ENCODE measurements at places on chromosomes 3 and 15. TPM values are rescaled to one million over a fixed set of nuclear protein-coding genes. Genes with fewer than 3 reads are reported as not detected.

DNA sequence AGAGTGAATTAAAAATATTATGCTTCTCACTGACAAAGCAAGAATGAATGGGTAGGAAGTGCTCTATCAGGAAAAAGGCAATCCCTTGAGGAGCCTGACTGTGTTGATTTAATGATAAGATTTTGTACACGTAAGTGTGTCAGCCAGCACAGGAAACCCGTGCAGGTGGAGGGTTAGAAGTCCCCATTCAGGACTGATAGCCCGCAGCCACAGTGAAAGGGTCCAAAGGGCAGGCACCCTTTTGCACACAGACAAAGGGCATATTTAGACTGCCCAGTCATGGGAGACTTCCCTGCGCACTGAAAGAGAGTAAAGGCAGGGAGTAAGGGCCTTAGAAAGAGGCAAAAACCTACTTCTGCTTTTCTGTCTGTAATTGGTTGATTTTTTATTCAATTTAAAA is 26.4 kb upstream of the SKIL start:
- DNase-seq: no peak

GRCh38 chr3:59940718-59941117 is 890.9 kb upstream of the CFAP20DC start:
- DNase-seq: no peak

DNA sequence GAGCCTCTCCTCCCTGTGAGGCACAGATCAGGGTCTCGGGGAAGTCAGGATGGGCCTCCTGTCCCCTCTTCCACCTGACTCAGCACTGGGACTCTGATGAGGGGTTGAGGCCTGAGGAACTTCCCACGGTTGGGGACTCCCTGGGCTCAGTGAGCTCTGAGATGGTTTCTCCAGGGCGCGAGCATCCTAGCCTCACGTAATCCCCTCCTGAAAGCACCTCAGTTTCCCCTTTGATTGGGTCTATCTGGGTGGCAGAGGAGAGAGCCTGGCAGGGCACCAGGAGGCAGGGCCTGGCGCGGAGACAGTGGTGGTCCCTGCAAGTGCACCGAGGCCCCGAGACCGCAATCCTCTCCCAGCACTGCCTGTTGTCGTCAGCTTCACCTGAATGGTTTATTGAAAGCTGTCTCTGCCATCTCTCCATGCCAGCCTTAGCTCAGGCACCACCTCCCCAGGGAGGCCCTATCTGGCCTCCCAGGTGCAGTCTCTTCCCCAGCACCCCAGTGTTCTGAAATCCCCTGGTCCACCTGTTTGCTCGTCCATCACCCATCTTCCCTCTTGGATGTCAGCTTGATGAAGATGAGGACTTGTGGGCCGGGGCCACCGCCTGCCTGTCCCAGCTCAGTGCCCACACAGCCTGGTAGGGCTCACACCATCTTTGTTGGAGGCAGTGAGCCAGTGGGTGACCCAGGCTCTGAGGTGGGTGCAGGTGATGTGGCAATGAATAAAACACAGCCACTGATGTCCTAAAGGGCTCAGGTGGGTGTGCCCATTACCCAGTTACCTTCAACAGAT is 52.2 kb upstream of the PCSK6 start:
- DNase-seq: no peak

DNA sequence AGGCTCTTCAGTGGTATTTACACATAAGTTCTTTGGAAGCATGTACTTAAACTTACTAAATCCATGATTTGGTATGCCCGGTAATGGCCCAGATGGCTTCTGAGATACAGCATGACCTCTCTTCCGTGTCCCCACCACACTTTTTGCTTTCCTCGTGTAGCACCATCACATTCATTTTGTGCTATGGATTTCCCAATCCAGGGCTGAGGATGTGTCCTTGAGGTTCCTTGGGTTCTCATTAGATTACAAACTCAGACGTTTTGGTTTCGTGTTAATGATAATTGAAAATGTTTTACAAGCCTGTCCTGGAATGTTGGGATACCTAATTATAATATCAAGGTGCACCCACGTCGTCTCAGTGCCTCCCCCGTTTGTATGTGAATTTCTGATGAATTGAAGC is 7.3 kb downstream of the ABHD2 start:
- no peak for DNase-seq

DNA sequence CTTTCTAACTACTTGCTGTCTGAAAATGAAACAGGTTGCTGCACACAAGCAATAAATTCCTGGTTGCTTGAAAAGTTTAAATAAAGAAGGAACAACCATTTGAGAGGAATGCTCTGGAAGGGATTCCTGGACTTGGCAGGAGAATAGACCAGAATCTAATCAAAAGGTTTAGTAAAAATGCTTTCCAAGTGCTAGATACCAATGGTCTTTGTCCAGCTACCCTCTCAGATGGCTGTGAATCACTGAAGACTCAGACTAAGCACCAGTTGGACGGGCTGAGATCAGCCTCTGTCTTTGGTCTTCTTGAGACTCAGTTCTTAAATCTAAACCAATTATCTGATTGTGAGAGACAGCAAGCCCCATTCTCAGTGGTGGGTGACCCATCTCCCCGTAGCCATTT is 27.7 kb upstream of the LPP start:
- DNase-seq: peak; percentile 57

DNA sequence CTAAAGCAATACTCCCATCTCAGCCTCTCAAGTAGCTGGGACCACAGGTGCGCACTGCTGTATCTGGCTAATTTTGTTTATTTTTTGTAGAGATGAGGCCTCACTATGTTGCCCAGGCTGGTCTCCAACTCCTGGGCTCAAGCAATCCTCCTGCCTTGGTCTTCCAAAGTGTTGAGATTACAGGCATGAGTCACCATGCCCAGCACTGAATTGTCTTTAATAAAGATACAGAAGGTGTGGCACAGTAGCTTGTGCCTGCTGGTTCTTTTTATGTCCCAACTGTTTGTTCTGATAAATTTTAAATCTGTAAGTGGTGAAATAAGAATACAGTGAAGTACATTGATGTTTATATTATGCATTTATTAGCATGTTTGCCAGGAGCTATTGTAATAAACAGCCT is 20.6 kb upstream of the TRAK1 start:
- DNase-seq: peak; percentile 36

DNA sequence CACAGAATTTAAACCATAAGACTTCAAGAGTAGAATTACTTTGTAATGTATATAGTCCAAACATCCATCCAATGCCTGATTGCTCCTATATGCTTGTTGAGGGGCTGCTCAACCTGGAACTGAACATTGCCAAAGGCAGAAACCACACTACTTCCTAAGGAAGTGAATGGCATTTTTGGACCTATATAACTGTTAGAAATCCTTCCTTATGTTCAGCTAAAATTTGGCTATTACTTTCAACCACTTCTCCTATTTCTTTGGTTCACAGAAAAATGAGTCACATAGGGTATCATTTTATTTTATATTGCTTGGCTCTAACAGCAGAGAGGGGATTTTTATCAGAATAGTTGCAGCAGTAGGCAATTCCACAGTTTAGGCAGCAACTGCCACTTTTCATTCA is 342.1 kb downstream of the SLC9A9 start:
- no peak for DNase-seq

DNA sequence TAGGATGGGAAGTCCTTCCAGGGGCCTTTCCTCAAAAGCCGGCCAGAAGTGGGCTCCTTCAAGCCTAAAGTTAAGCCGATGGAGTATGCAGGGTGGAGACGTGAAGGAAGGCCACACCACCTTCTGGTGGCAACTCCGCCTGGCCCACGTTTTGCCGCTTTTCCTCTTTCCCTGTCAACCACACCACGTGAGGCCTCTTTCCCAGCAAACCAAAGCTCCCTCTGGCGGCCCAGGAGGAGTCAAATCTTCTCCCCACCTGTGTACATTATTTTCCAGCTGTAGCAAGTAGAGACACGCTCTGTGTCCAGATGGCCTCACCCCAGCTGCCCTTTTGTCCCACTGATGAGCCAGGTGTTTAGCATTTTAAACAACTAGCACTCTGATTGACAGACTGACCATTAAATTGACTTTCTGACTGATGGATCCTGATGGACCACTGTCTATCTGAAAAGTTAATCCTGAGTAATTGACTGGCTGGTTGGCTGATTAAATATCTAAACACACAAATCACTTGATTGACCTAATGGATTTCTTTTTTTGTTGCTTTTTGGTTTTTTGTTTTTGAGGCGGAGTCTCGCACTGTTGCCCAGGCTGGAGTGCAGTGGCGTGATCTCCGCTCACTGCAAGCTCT is 59.6 kb upstream of the ZBTB38 start:
- DNase-seq: peak; percentile 80

GRCh38 chr3:33437556-33438283 is 2.5 kb downstream of the UBP1 start:
- DNase-seq: peak; percentile 68

DNA sequence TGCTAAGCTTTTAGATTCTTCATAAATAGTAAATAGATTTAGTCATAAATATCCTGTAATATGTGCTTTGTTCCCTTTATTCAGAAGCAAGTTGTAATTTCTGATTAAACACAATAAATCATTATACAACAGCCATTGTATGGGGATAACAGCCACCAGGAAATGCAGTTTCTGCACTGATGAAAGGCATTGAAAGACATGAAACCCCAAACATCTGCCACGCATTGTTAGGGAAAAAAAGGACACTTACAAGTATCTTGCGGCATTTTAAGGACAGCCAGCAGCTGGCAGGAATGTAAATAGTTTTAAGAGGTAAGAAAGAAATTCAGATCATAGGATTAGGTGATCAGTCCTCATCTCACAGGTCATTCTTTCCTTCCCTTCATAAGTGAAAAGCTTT is 801.1 kb upstream of the LMCD1 start:
- DNase-seq: no peak

DNA sequence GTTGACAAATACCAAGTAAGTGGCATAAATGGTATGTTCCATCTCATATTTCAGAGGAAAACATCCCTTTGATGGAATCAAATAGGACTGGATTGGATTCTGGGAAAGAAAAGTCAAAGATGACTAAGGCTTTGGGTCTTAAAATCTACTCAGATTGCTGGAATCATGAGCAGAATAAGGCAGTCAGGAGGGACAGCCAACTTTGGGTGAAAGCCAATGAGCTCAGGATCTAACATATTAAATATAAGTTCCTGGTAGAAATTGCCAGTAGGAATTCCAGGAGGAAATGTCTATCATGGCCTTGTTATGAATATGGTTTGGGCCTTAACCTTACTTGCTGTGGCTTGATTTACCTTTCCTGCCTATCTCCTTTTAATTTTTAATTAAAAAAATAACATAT is 55.3 kb downstream of the ISL2 start:
- DNase-seq: peak; percentile 3

DNA sequence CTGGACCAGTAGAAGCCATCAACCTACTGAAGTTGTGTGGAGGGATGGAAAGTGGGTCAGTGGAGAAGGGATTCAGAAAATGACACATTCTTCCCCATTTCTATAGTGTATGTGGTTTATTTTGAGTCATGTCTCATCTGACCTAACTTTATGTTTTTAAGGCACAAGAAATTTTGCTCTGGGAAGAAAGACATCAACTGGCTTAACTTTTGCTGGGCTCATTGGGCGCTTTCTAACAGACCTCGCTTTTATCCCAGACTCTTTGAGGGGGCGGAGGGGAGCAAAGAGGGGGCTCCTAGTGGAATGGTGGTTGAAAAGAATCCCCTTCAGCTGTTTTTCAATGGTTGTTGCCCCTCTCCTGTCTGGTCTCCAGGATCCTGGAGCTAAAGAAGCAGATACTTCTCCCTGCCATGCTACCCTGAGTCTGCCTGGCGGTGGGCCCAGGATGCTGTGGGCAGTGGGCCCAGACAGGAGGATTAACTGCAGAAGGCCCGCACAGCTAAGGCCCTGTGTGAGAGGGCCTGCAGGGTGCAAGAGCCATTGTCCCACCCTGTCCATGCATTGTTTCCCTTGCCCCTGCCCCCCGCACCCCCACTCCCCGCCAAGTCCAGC is 14.5 kb downstream of the CSRNP1 start:
- DNase-seq: peak; percentile 35

DNA sequence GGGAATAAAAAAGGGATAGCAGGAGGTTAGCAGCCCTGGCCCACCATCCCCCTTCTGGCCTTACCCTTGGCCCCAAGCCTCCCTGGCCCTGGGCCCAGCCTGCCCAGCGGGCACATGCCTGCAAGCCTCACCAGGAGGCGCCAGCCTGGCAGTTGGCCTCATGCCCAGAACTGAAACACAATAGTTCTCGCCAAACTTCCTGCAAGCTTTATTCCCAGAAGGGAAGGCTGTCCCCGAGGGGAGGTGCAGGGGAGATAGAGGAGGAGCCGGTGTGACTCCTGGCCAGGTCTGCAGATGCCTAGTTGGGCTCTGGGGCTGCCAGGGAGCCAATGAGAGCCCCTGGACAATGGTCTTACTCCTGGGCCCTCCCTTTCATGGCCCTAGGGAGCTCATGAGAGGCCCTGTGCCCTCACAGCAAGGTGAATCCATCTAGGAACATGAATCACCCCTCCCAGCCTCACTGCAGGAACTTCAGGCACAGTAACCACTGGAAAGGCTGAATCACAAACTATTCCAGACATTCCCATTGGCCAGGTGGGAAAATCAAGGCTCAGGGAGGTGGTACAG is 4.0 kb downstream of the CCDC33 start:
- DNase-seq: peak; percentile 86

DNA sequence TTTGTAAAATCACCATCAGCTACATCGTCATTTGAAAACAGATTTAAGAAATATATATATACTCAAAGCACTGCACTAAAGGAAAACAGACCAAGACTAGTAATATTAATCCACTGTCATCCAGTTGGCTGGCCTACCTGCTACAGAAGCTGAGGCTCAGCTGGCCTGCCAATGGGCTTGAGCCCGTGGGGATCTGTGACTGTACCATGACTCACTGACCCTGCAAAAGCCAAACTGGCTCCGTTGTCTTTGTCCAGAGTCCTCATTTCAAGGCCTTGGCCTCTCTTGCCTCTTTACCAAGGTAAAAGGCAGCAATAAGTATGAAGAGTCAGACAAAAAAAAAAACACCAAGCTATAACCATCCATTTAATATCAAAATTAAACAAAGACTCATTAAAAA is 463.5 kb upstream of the RASGRP1 start:
- peak; percentile 86 for DNase-seq

GRCh38 chr3:103349760-103350159 is 914.9 kb downstream of the ZPLD1 start:
- DNase-seq: no peak

- no peak for DNase-seq
These were observed 31.3 kb upstream of the BLM start for GRCh38 chr15:90685591-90686434.

- DNase-seq: no peak
These were observed 77.6 kb downstream of the TCF12 start for GRCh38 chr15:56996093-56996492.

- DNase-seq: no peak
These were observed 53.9 kb downstream of the MRPS25 start for GRCh38 chr3:15011174-15011573.

- DNase-seq: peak; percentile 88
These were observed 630.1 kb upstream of the KCNMB2 start for GRCh38 chr3:177906126-177906511.

GRCh38 chr3:156509189-156510174 is 45.4 kb downstream of the SSR3 start:
- peak; percentile 73 for DNase-seq

GRCh38 chr3:134858441-134859035 is 63.5 kb downstream of the EPHB1 start:
- DNase-seq: no peak

TUSC7 gene
- polyA plus RNA-seq: not detected

UPK1B gene
- not detected for polyA plus RNA-seq

PROS1 gene
- polyA plus RNA-seq: 19.6 TPM

GOLGA6B gene
- not detected for polyA plus RNA-seq

SAXO2 gene
- 2.0 TPM for polyA plus RNA-seq

CELF6 gene
- polyA plus RNA-seq: not detected

SLC2A2 gene
- polyA plus RNA-seq: not detected

CASR gene
- not detected for polyA plus RNA-seq

C2CD4B gene
- not detected for polyA plus RNA-seq

MYZAP gene
- 0.11 TPM for polyA plus RNA-seq

NANOGP8 gene
- polyA plus RNA-seq: not detected

LDHAL6B gene
- 0.25 TPM for polyA plus RNA-seq

CYP1A2 gene
- not detected for polyA plus RNA-seq

KBTBD12 gene
- polyA plus RNA-seq: not detected

Measured in GM23248 (cell line).